ENCODE measurements at places on chromosomes 1 and 21.

DNA sequence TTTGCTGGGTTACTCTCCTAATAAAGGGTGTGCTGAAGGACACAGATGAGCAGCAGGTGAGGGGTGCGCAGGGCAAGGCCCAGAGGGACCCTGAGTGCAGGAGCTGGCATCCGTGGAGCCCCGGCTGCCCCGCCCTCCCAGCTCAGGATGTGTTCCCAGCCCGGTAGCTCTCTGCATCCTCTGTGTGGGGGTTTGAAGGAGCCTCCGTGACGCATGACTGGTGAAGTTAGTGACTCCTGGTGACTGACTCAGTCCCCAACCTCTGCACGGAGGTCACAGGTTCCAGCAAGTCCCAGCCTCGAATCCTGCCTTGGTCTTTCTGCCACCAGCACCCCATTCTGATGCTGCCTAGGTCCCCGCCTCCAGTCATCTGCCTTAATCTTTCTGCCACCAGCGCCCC is 21.6 kb upstream of the TSPEAR start:
- DNase-seq, result no peak

DNA sequence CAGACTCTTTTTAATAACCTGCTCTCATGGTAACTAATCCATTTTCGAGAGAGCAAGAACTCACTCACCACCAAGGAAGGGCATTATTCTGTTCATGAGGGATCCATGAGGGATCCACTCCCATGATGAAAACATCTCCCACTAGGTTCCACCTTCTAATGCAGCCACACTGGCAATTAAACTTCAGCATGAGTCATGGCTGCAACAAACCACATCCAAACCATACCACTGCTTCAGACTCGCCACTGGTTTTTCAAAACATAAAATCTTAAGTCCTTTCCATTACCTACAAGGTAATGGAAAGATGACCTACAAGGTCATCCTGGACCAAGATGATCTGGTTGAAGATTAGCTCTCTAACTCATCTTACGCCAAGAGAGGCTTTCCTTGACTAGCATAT is 405.1 kb downstream of the VAV3 start:
- DNase-seq, result no peak

DNA sequence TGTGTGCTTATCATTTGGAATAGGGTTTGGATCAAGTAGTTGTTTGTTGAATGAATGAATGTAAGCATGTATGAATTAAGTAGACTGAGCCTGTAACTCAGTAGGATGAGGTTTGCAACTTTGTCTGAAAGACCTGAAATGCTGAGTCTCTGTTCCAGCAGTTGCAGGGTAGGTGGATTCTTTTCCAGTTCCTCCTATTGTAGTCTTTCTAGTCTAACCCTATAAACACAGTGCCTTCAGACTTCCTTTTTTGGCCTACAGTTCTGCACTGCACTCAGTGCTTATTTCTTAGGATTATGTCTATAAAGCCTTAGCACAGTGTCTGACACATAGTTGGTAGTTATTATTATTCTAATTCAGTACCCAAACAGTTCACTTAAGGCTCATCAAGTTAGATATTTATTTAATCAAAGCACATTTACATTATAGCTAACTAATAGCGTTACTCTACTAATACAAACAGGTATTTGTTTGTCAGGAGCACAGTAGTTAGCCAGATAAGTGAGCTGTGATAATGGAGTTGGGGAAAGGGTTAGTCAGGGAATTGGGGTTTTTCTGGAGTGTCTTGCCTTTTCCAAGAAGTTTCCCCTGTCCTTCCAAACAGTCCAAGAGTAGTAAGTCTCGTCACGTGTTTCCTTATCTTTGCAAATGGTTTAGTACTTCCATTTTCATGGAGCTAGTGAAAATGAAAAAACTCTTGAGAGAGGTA is 45.0 kb downstream of the ABCD3 start:
- DNase-seq, result no peak

DNA sequence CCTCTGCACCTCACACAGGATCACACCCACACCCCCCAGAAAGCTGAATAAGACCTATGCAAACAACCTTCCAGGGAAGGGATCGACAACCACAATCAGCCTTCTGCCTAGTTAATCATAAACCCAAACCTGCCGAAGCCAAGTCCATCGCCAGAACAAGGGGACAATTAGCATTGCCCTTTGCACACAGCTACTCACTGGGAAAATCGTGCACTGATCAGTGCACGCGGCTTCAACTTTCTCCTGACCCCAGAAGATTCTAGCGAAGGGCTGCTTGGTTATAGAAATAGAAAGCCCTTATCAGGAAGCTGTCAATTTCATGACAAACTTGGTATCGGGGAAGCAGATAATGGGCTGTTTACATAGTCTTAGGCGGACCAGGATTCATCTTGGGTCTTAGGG is 29.5 kb downstream of the RUNX1 start:
- no peak for DNase-seq

GRCh38 chr1:23759277-23759676 is 16.0 kb downstream of the ELOA start:
- DNase-seq, result no peak

GRCh38 chr21:45560106-45561021 is 18.1 kb upstream of the SLC19A1 start:
- no peak for DNase-seq

DNA sequence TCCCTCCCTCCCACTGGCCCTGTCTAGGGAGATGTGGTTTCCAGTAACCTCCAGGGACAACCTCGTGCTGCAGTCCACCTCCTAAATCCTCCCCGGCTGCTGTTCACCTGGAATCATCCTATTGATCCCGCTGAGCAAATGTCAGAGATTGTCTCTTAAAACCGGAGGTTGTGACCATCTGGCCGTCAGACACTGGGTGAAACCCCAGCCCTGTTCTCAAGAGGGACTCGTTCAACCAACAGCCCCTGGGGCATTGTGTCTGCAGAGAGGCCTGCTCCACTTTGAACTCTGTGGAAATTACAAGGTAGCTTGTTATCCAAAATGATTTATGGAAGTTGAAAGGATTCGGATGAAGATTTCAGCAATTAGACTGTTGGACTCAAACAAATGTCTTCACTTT is 498.0 kb downstream of the MATN1 start:
- no peak for DNase-seq

GRCh38 chr1:100107696-100108095 is 25.0 kb downstream of the SASS6 start:
- no peak for DNase-seq

- no peak for DNase-seq
Measured at GRCh38 chr1:175665616-175666015, 77.8 kb downstream of the TNR start.

DNA sequence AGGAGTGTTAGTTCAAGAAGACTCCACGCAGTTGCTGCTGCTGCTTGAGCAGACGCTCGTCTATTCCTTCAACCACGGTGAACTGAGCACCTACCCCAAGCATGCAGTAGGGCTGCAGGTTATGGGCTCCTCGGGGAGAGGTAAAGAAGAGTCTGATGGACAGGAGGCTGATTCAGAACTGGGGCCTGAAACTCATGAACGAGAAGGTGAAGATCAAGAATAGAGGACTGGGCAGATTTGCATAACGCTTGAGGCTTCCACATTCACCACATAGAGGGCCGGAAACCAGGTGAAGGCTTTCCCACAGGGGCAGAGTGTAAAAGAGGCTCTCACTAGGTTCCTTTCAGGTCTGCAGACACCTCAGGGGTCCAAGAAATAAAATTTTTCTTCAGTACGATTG is 9.1 kb downstream of the ABCA4 start:
- no peak for DNase-seq

DNA sequence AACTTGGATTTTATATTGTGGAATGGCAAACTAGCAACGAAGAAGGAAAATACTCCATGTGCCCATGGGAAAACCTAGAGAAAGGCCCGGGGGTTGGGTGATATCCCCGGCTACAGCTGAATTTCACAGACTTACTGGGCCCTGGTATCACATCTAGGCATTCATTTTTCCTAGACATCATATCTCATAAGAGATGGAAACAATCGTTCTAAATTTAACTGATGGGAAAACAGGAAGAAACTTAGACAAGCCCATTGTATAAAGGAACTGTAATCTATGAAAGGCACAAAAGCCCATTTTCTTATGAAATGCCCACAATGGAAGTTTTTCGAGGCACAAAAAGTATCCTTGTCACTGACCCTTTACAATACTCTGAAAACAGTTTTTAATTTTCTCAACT is 407.9 kb upstream of the LYPLAL1 start:
- no peak for DNase-seq

DNA sequence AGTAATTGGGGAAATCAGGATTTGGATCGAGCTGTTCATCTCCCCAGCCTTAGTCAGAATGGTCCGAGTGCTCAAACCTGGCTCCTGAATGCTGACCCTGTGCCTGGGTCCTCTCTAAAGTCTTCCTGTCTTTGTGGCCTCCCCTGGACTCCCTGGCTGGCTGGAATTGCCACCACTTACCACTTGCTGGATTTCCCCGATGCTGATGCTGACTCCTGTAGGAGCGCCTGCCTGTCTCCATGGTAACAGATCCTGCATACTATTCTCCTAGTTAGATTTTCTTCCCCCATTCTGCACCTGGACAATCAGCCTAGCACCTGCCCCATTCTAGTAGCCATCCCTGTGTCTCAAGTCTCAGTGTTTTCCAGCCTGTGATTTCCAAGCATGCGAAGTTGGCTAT is 382.2 kb upstream of the ESRRG start:
- no peak for DNase-seq

GRCh38 chr21:32925098-32925497 is 100.6 kb upstream of the OLIG2 start:
- DNase-seq, result no peak

DNA sequence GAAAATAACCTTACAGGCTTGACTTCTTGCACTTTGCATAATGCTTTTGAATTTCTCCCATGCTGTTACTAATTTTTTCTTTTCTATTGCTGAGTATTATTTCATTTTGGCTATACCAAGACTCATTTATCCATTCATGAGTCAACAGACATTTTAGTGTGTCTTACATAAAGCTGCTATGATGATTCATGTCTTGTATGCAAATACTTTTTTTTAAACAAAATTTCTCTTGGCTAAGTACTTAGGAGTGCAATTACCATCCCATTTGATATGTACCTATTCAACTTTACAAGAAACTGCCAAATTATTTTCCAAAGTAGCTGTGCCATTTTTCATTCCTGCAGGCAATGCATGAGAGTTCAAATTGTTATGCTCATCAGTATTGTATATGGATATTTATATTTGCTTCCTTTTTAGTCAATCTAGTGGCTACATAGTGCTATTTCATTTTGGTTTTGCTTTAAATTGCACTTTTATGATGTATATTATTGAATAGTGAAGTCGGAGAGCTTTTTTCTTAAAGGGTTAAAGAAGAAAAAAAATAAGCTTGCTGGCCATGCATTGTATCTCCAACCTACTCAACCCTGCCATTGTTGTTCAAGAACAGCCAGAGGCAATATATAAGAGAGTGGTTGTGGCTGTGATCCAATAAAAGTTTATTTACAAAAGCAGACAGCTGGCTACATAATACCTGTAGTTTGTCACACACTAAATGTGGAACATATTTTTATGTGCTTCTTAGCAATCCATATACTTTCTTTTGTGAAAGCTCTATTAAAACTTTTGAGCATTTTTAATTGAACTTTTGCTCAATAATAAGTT is 862.8 kb downstream of the KCNT2 start:
- no peak for DNase-seq

DNA sequence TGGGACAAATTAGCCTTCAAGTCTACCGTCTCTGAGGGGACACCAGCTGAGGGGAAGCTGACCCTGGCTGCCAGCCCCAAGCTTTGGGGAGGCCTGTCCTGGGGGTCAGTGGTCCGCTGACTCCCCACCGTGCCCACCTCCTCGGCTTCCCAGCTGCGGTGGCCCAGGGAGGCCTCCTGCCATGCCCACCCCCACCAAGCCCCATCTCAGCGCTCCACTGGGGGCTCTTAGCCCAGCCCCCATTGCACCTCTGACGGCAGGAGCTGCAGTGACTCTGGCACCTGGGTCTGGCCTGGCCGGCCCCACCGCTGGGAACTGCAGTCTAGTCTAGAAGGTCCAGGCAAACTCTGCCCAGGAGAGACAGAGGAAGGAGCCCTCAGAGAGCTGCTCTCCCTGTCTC is 30.2 kb upstream of the SIM2 start:
- DNase-seq, result no peak

Data from NCI-H2171 (cell line).